ENCODE measurements at places on chromosomes 6 and 20.

- DNase-seq, result no peak
Observed at GRCh38 chr6:87784051-87784450, 82.0 kb upstream of the AKIRIN2 start.

- no peak for DNase-seq
Observed at GRCh38 chr20:49937027-49937929, 1.1 kb downstream of the RNF114 start.

GRCh38 chr6:45827952-45828530 lies 187.6 kb downstream of the CLIC5 start:
- no peak for DNase-seq

GRCh38 chr20:10322073-10323012 lies 103.7 kb downstream of the SNAP25 start:
- no peak for DNase-seq

- no peak for DNase-seq
Observed at GRCh38 chr6:110662490-110663211, 152.6 kb downstream of the CDK19 start.

DNA sequence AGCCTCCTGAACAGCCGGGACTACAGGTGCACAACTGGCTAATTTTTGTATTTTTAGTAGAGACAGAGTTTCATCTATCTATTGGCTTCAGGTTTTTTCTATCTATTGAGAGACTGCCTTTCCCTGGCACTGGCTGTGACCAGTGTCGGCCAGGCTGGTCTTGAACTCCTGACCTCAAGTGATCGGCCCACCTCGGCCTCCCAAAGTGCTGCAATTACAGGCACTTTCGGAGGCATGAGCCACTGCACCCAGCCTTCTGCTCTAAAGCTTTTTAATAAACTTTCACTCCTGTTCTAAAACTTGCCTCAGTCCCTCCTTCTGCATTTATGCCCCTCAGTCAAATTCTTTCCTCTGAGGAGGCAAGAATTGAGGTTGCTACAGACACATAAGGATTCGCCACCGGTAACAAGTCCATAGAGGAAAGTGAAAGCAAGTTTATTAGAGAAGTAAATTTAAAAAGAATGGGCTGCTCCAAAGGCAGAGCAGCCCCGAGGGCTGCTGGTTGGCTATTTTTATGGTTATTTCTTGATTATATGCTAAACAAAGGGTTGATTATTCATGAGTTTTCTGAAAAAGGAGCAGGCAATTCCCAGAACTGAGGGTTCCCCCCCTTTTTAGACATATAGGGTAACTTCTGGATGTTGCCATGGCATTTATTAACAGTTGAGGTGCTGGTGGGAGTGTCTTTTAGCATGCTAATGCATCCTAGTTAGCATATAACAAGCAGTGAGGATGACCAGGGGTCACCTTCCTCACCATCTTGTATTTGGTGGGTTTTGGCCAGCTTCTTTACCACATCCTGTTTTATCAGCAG lies 44.8 kb upstream of the RNGTT start:
- DNase-seq, result no peak

DNA sequence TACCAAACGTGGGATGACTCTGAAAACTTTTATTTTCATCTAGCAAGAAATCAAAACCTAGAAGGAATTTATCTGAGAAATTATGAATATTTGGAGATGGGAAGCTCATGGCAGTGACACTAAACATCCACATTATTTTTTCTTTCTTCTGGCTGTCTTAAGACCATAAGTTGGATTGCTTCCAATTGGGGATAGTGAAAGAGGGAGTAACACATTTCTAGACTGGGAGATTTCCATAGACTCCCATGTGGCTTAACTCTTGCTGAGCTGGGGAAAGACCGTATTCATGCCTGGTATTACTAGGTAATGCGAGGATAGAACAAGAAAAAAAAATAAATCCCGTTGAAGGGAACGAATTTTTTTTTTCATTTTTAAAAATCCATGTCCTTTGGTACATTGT lies 120.0 kb downstream of the UTRN start:
- no peak for DNase-seq

GRCh38 chr6:17469006-17469832 lies 75.8 kb downstream of the CAP2 start:
- no peak for DNase-seq

DNA sequence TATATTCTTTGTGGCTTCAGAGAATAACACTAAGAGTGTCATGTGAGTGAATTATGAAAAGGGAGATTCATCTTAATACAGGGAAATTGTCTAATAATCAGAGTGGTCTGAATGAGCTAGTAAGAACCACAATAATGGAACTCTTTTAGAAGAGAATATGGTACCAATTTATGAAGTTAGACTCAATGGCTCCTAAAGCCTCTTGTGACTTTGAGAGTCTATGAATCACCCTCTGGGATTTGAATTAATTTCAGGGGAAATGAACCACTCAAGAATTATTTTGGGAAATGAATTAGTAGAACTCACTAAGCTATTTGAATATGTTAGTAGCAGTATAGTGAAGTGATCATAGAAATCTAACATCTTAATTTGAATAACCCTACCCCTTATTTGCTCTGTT lies 14.3 kb downstream of the PCMT1 start:
- DNase-seq, result no peak

DNA sequence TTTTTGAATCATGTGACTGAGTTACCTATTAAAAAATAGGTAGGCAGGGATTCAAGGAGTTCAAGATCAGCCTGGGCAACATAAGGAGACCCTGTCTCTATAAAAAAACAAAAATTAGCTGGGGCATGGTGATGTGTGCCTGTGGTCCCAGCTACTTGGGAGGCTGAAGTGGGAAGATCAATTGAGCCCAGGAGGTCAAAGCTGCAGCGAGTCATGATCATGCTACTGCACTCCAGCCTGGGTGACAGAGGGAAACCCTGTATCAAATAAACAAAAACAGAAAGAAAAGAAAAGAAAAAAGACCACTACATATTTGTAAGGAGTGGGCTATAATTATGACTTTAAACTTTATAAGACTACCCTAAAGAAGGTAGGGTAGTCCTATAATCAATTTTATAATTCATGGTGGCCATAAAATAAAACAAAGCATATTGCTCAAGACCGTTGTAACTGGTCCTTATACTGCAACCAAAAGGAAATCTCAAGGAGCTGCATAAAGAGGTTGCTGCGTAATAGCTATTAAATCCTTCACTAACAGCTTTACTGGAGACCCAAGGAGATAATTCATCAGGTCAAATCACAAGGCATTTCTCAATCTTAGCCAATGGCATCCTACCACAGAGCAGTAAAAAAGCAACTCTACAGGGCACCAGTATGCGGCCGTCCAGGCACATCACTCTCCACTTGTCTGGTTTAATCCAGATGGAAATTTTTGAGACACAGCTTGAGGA lies 13.5 kb downstream of the PIGU start:
- DNase-seq, result no peak

- no peak for DNase-seq
Observed at GRCh38 chr6:157392927-157393668, 12.1 kb downstream of the ZDHHC14 start.

DNA sequence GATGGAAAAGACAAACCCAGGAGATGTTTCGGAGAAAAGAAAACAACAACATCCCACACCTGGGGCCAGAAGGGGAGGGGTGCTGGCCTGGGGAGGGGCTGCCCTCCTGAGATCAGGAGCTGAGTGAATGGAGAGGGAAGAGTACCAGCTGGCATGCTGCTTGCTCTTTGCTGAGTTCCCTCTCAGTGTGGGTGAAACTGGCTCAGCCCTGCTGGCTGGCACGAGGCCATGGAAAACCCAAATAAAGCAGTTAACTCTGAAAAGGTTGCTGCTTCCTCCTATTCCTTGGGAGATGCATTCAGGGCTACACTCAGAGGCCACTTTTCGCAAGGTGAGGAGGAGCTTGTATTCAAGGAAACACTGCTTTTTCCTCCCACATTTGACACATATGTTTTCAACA lies 8.0 kb upstream of the KCNK16 start:
- DNase-seq, result peak; percentile 32

- no peak for DNase-seq
Observed at GRCh38 chr6:128064540-128064895, 163.7 kb upstream of the THEMIS start.

DNA sequence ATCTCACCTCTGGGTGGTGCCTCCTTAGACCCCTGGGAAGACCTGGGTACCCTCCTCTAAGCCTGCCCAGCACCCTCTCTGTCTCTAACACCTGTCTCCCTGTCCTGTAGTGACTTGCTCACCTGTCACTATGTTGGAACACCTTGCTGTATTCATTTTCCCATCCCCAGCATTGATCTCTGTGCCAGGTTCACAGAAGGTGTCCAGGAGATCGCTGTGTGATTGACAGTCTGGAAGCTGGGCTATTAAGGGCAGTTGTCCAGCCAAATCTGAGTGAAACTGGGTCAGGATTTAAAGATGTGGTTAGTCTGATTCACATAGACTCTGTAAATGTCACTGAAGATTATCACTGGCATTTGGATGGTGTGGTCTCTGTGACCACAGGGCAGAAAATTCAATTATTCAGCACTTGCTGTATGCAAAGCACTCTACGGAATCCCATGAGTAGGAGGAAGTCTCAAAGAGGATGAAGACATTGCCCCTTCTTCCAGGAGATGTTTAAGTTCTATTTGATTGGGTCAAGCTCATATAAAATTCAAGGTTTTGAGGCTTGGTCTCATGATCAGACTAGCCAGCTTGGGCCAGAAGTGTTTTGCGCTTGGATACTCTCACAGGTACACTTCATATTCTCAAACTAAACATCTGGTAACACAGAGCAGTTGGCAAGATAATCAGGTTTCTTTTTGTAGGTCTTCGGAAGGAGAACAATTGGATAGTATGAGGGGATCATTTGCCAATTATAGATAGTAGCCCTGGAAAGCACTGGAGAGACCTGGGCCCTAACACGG lies 57.8 kb upstream of the TAGAP start:
- DNase-seq, result no peak

- no peak for DNase-seq
Observed at GRCh38 chr6:130577178-130577919, 211.5 kb downstream of the TMEM200A start.

DNA sequence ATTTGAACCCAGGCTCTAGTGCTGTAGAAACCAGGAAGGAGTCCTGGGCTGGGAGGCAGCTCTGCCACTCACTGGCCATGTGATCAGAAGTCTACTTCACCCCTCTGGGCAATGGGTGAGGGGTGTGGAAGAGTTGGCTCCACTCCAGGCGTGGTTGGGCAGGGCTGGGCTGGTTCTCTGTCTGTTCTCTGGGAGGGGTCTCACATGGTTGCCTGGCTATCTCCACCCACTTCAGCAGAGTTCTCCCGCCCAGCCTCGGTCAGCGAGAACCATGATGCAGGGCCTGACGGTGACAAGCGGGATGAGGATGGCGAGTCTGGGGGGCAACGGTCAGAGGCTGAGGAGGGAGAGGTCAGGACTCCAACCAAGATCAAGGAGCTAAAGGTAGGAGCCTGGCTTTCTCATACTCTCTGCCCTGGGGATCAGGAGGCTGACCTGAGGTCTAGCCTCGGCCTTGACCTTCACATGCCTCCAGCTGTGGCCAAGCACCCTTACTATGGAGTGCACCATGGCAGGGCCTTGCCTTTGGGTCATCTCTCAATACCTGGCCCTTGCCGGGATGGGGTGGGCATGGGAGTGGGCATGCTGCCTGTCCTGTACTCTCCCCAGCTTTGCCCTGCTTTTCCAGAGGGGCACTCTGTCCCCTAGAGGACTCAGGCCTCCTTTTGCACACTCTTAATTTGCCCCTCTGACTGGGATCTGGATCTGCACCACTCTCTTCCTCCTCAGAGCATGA lies 39.6 kb downstream of the EPB41L1 start:
- no peak for DNase-seq

DNA sequence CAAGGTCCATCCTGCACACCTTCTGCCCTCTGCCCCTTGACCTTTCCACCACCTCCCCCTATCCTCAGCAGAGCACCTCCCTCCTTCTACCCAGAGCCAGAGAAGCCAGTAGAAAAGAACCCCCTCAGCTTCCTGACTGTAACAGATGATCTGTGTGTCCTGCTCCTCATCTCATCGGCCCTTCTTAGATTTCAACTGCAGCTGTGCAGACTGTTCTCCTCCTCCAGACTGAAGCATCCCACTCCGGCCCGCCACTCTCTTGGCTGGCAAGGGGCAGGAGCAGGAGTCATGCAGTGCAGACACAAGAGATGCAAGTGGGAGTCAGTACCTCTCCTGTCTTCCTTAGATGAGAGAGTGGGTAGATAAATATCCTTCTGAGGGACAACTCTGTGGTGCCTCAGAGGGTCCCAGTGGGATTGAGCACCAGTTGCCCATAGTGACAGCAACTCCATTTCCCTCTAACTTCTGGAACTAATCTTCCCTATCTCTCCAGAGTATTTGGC lies 163.5 kb upstream of the MLN start:
- no peak for DNase-seq

- DNase-seq, result no peak
Observed at GRCh38 chr6:12594530-12594893, 122.1 kb upstream of the PHACTR1 start.

GRCh38 chr20:6744805-6745204 lies 22.7 kb upstream of the BMP2 start:
- no peak for DNase-seq

DNA sequence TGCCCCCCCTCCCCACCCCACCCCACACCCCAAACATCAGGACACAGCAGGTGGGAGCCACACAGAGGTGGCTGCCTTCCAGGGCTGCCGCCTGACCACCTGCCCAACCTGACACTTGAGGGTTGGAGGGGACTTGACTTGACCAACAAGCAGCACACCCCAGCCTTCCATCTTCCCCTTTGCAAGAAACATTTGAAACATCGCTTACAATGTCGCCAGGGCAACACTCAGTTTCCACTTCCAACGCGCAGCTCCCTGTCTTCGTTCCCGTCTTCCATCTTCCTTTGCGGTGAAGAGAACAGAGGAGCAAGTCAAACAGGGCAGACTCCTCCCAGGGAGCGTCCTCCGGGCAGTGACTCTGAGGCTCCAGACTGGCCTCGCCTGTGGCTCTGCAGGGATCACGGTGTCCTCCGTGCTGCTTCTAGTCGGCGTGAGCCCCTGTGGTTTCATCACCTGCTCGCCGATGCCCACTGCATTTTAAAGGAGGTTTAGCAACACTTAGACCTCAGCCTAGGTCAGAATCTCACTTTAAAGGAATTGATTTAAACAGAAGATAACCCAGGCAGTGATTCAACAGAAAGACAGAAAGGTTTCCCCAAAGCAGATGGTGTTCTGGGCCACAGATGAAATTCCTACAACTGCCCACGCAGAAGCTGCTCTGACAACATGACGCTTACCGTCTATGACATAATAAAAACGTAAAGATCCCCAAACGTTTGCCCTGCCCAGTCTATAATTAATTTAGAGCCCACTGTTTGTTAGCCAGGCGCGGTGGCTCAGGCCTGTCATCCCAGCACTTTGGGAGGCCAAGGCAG lies 130.8 kb downstream of the TAF4 start:
- DNase-seq, result no peak

Data from nucleus accumbens (tissue), 56 donors.